ENCODE measurements at places on chromosomes 16 and 17. TPM values are rescaled to one million over a fixed set of nuclear protein-coding genes. Genes with fewer than 3 reads are reported as not detected.

ACE gene
- total RNA-seq, result 4.7 TPM

GJC1 gene
- 9.4 TPM for total RNA-seq

SLC47A1 gene
- total RNA-seq, result 0.15 TPM

IRX6 gene
- not detected for total RNA-seq

C16orf95 gene
- total RNA-seq, result 8.4 TPM

CCDC40 gene
- total RNA-seq, result 4.3 TPM

CTRB1 gene
- not detected for total RNA-seq

UBFD1 gene
- total RNA-seq, result 58.5 TPM

KRT40 gene
- not detected for total RNA-seq

GRCh38 chr16:64982581-64982980 lies 139.3 kb downstream of the CDH11 start:
- DNase-seq, result no peak

GRCh38 chr17:4120332-4120731 lies 22.5 kb downstream of the ZZEF1 start:
- DNase-seq, result no peak

DNA sequence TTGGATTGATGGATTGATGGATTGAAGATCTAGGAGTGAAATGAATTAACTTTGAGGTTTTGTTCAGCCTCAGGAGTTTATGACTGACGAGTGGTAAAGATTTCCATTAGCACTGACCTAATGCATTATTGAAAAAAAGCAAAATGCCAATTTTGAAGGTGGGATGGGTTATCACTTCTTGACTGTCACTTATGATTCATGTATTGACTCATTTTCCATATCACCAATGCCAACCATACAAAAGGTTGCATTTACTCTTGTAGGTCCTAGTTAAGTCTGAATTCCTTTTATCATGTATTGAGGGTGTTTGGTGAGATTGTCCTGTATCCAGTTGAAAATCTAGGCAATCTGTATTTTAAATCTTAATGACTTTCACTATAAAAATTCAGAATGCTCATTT lies 57.6 kb downstream of the KNOP1 start:
- no peak for DNase-seq

DNA sequence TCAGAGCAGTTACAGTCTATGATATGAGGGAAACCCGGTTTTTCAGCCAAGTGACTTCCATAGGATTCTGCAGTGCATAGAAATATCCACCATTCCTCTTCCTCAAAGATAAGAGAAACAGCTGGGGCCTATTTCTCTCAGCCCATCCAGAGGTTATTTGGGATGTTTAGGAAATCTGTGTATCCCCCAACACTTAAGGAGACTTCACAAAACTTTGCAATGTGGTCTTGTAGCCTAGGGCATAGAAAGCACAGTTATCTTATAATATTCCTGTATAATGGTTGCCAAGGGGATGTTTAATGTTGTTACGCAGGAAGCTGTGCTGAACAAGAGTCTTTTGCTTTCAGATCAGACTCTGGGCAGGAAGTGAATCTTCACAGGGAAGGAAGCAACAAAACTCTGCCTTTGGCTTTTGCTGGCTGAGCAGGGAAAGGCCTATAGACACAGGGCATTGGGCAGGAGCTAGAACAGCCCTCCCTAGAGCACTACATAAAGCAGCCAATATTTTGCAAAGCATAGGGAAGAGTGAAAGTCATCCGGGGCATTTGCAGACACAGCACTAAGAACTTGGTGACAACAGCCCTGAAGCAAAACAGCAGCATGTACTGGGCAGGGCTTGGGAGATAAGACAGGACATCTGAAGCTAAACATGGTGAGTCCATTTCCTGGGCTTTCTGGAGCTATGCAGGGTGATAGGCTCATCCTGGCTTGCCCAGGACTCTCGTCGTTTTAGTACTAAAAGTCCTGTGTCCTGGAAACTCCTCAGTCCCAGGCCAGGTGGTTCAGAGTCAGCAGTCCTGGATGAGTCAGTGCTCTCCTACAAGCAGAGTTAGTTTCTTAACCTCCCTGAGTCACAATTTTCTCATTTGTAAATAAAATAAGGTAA lies 18.7 kb upstream of the BEAN1 start:
- no peak for DNase-seq

DNA sequence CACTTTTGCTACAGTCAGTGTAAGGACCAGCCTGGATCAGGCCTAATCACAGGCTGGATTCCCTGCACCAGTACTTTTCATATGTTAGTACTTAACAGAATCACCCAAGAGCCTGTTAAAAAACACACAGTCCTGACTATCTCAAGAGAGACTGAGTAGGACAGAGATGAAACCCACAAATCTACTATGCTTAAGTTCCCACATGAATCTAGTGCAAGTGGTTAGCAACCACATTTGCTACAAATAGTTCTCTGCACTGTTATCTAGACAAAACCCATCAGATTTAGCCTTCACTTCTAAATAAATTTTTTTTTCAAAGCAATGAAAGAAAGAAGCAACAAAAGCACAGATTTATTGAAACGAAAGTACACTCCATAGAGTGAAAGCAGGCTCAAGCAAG lies 38.9 kb downstream of the SSH2 start:
- no peak for DNase-seq

- no peak for DNase-seq
Measured at GRCh38 chr17:12047681-12048376, 27.2 kb downstream of the MAP2K4 start.

DNA sequence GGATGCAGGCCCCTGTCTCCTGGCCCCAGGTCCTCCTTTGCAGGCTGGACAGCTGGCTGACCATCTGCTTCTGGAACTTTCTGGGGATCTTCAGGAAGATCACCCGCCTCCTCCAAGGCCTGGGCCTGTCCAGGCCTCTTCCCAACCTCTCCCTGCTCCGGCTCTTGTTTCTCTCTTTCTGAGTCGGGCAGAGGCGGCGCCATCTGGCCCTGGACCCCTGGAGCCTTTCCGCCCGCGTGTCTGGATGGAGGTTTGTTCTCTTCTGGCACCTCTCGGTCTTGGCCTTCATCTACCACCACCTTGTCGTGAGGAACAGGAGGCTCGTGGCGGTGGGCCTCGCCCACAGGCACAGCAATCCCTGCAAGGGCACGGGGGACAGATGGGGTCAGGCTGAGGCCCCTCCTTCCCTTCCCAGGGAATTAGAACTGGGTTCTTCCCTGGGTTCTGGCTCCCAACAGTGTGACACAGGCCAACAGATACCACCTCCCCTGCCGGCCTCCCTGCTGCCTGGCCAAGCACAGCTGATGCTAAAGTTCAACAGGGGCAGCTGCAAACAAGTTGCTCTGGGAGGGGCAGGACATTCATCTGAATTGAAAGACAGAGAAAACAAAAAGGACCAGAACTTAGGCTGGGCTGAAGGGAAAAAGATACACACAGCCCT lies 13.3 kb downstream of the NDUFAF8 start:
- no peak for DNase-seq

- DNase-seq, result no peak
Measured at GRCh38 chr16:25546791-25547190, 145.0 kb upstream of the HS3ST4 start.

GRCh38 chr16:55001931-55002330 lies 71.3 kb downstream of the IRX5 start:
- no peak for DNase-seq

- no peak for DNase-seq
Measured at GRCh38 chr16:565419-566330, 1.1 kb upstream of the NHLRC4 start.

DNA sequence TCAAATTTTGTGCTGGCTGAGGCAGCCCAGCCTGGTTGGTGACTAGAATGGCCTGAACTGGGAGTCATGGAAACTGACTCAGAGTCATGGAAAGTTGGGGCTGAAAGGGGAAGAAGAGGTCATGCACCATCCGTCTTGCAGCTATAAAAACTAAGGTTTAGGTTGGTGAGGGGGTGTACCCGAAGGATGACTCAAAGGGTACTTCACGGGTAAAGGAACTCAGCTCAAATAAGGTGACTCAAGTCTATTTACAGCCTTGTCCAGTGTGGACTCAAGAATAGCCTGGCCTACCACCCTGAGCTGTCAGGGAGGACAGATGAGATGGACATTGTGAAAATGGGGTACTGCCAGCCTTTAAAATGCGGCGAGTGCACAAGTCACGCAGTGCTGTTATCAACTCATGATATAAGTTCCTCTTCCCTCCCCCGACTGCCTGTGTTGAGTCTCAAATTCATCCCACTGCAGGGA lies 18.6 kb downstream of the CD300LB start:
- DNase-seq, result no peak

GRCh38 chr16:49834531-49835151 lies 21.3 kb downstream of the ZNF423 start:
- DNase-seq, result no peak

GRCh38 chr17:41734949-41735313 lies 488 bp upstream of the HAP1 start:
- no peak for DNase-seq

DNA sequence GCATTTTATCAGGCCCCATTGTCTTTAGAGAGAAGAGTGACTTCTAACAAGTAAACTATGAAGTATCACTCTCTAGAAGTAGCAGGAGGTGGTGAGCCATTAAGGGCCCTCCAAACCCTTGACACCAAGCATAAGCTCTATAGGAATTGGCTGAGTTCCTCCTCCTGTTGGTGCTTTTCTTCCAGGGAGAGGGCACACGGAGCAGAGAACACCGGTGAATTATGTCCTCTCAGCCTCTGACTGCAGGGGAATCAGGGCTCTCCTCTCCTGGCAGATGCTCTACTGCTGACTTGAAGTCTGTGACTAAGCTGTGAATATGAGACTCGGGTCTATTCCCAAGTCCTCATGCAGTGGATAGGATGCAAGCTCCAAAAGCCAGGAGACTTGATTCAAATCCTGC lies 32.3 kb downstream of the CHD9 start:
- no peak for DNase-seq

DNA sequence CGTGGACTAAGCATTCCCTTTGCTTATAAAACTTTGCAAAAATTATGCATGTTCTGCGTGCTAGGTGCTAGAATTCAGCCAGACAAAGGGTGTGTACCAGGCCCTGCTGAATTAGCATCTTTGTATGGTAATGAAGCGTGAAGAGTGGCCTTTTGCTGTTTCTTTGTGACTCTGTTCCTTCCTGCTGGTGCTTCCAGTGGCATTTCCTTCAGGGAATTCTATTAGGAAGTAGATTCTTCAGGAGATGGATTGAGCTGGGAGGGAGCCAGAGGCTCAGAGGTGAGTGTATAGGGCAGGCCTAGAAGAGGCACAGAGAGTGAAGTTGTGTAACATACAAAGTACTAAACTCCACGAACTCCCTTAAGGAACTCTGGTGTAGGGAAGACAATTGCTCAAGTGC lies 73.9 kb upstream of the ASIC2 start:
- DNase-seq, result no peak

- no peak for DNase-seq
Measured at GRCh38 chr17:58580671-58581070, 66.2 kb upstream of the MTMR4 start.

DNA sequence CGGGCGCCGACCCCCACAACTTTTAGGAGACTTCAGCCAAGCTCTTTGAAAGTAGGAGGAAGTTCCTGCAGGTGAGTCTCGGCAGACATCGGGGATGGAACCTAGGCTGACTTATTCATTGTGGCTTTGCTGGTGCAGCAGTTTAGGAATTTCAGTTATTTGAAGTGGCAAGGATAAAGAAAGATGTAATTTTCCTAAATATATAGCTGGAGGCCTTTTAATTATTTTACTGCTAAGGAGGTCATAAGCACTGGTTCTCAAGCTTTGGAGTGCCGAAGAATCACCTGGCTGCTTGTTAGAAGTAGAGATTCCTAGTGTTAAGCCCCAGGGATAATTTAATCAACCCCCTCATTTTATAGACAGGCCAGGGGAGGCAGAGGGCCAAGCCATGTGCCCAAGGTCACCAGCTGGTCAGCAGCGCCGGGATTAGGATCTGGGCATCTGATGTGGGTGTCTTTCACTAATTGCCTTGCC lies 28.9 kb upstream of the BCAR1 start:
- no peak for DNase-seq

GRCh38 chr16:86772671-86773353 lies 194.5 kb downstream of the FOXL1 start:
- no peak for DNase-seq

DNA sequence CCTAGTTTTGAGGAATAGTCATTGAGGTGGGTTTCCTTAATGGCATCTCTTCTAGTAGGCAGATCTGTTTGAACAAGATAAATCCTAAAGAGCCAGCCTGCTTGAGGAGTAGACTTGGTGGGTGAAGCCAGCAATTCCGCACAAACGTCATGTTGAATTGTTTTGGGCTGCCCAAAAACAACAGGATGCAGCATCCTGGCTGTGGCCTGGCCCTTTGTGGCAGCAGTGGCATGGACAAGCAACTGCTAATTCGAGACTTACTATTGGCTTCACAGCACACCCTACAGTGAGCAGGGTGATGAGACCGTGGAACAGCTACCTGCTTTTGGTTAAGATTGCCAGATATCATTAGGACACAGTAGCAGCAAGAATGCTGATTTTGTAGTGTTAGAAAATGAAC lies 9.3 kb upstream of the VPS4A start:
- DNase-seq, result no peak

- DNase-seq, result no peak
Measured at GRCh38 chr16:48812856-48813255, 202.9 kb upstream of the N4BP1 start.

DNA sequence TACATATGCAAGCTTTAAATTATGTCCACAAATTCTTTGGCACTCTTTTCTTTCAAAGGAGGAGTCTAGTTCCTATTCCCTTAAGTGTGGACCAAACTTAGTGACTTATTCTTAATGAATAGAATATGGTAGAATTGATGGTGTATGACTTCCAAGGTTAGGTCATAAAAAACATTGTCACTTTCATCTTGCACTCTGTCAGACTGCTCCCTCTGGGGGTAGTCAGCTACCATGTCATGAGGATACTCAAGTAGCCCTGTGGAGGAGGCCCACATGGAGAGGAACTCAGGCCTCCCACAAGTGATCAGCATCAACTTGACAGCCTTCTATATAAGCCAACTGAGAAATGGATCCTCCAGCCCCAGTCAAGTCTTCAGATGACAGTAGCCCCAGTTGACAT lies 58.0 kb upstream of the SCNN1B start:
- no peak for DNase-seq

DNA sequence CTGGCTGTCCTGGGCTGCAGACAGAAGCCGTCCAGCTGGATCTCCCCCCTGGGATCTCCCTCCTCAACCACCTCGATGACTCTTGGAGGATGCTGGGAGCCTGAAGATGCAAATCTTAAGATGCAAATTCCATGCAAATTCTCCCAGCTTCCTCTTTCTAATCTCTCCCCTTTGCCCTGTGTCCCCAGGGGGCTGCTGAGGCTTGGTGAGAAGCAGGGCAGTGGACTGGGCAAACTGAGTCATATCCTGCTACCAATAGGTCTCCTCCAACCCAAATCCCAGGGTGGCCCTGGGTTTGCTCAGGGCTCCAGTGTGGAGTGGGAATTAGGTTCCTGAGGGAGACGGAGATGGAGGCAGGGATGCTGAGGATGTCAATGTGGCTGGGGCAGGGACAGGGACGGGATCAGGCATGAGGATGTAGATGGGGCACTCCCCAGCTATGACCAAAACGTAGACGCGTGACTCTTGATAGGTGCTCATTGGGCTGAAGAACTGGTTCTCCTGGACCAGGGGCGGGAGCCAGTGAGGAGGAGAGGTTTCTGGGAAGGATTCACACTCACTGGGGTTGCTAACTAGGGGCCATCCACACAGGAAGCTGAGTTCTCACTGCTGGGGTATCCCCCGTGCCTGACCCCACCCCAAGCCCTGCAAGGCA lies 3.6 kb upstream of the ALOX12B start:
- DNase-seq, result no peak

- DNase-seq, result no peak
Measured at GRCh38 chr16:81634380-81635062, 144.6 kb upstream of the PLCG2 start.

- DNase-seq, result no peak
Measured at GRCh38 chr17:80918731-80919130, 72.9 kb upstream of the CHMP6 start.

Measured in CD8-positive, alpha-beta memory T cell (primary cell).